ENCODE measurements at places on chromosomes 2 and 18. TPM values are rescaled to one million over a fixed set of nuclear protein-coding genes. Genes with fewer than 3 reads are reported as not detected.

TEKT4 gene
- not detected for total RNA-seq

GKN1 gene
- total RNA-seq: not detected

CNGA3 gene
- not detected for total RNA-seq

CYP27A1 gene
- total RNA-seq: 4.9 TPM

RIT2 gene
- total RNA-seq: not detected

TP53I3 gene
- 102 TPM for total RNA-seq

SFTPB gene
- 0.84 TPM for total RNA-seq

RFX8 gene
- total RNA-seq: not detected

MYCN gene
- 0.20 TPM for total RNA-seq

ASB18 gene
- not detected for total RNA-seq

LYPD1 gene
- total RNA-seq: 1.6 TPM

MFSD2B gene
- not detected for total RNA-seq

ACVR1C gene
- 0.64 TPM for total RNA-seq

CRYGD gene
- total RNA-seq: not detected

DNA sequence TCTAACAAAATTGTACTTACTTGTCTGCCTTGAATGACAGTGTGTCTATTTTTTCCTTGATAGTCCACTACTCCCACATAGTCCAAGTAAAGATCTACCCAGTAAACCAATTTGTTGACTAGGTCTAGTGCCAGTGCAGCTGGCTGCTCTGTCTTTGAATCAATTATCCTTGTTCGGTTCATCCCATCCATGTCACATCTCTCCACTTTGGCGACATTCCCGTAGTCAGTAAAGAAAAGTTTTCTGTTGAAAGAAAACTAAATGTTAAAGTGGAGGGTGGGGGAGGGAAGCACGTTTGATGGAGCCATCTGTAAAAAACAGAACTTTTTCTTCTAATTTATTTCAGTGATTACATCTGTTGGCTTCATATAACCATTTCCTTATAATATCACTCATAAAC lies 1068.8 kb downstream of the LRP1B start:
- ATAC-seq: no peak

DNA sequence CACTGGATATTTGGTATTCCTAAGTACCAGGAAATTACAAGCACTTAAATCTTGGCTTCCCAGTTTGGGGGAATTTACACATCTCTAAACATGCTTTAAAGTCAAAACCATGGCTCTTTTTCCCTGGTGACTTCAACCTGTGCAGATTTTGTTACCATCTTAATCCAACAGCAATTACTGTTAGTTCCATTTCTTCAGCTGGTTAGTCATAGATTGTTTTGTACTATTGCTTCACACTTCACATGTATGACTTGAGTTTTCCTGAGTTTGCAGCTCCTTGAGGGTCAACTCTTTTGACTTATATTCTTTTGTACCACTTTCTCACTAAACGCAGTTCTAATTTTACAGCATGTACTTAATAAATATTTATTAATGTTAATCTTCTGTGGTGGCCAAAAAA lies 203.4 kb upstream of the RND3 start:
- ATAC-seq: no peak

DNA sequence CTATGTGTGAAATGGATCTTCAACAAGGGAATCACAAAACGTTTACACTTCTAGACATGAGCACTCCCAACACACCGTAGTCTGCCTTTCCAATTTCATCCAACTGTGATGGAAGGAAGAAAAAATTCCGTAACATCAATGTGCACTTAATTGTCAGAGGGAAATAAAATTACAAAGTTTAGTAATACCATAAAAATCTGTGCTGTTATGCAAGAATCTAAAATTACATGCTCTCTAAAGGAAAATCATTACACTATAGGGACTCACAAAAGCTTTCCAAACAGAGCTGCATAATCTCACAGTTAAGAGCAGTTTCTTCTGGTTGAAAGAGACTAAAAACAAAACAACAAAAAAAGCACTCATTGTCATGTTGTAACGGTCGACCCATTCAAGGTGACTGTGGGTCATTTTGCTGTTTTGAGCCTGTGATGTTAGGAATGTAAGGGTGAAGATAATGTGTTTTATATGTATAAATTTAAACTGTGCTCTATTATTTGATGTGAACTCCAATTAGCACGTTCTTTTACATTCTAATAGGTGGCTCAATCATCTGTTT lies 698.0 kb downstream of the TDRD15 start:
- ATAC-seq: no peak

- no peak for ATAC-seq
Measured at GRCh38 chr2:27716301-27717069, 52.8 kb downstream of the SLC4A1AP start.

GRCh38 chr2:151640087-151640486 lies 94.2 kb downstream of the NEB start:
- no peak for ATAC-seq

GRCh38 chr2:225100856-225101294 lies 58.6 kb upstream of the DOCK10 start:
- ATAC-seq: no peak

DNA sequence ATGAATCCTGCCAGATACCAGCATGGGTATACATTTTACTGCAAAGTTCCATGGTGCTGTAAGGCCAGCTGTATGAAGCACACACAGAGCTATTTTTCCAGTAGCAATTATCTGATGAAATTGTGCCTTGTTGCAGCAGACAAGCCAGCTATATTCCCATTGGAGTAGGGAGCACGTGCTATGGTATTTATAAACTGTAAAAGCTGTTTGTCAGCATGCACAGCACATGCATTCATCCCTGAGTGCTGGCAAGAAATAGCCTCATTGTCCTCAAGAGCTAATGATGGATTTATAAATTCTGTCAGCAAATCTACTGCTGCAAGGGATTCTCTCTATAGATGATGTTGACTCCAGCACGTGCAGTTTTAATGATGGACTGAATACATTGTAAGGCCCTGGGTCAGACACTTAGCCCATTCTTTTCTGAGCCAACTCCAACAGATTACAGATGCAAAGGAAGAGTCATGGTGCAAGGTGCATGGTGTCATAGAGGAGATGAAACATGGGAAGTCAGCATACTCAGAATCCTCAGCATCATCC lies 61.7 kb downstream of the KCNS3 start:
- no peak for ATAC-seq

- ATAC-seq: no peak
Measured at GRCh38 chr18:73201940-73202339, 334.2 kb upstream of the NETO1 start.

- peak; percentile 15 for ATAC-seq
Measured at GRCh38 chr2:229343661-229344060, 72.6 kb upstream of the PID1 start.

- no peak for ATAC-seq
Measured at GRCh38 chr2:20623241-20623640, 27.7 kb downstream of the HS1BP3 start.

DNA sequence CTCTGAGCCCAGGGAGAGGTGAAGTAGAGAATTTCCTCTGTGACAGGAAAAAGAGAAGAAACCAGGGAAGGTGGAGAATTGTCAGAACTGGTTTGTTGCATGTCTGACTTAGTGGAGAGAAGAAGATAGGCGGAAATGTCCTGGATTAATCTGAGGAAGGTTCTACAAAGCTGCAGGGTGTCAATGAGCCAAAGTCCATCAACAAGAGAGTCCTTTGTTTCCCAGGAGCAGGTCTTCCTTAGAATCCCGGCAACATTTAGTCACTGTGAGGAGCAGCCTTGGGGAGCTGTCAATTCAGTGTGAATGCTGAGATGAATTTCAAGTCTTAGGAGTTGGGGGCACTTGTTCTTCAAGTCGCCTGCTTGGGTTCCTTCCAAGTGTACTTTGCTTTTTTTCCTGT lies 88.4 kb upstream of the CELF4 start:
- no peak for ATAC-seq

DNA sequence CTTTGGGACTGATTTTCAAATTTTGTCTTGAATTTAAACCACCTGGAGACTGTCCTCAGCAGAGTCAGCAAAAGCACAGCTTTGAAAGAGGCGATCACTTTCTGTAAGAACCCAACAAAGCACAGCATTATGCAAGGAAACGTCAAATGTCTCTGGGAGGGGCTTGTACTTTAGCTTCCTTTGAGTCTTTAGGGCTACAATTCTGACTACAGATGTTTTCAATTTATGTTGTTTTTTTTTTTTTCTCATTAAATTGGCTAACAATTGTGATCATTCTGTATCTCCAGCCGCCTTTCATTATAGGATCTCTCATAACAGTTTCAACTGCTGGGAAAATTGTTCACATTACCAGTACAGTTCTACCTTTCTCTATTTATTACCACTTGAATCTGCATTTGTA lies 48.3 kb downstream of the COL3A1 start:
- ATAC-seq: no peak

GRCh38 chr2:136444323-136444722 lies 321.0 kb upstream of the THSD7B start:
- peak; percentile 52 for ATAC-seq

DNA sequence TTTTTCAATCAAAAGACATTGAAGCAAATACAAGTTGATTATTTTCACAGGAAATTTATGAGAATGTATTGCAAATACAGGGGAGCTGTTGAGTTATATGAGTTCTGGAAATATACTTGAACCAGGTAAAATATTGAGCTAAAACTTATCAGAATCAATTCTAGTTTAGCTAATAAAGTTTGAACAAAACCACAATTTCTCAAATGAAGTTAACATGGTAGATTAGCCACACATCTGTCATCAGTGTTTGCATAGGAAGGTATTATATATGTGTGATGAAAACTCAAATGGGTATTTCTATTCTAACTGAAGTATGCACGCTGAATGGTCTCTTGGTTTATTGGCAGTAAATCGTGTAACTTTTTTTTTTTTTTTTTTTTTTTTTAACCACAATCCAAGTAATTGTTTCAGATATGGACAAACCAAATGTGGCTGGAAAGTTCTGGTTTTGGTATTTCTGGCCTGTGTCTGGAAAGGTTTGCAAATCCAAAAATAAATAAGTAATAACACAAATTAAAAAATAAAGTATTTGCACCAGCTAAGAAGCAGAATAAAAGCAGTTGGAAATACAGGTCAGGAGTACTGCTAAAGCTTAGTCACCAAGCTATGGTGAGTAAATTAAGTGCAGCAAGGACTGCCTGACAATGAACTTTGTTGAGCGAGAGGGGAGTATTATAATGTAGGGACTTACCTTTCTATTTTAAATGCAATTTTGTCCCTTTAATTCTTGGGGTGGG lies 479.1 kb upstream of the FANCL start:
- ATAC-seq: no peak

GRCh38 chr2:226544596-226545210 lies 254.9 kb downstream of the IRS1 start:
- no peak for ATAC-seq

DNA sequence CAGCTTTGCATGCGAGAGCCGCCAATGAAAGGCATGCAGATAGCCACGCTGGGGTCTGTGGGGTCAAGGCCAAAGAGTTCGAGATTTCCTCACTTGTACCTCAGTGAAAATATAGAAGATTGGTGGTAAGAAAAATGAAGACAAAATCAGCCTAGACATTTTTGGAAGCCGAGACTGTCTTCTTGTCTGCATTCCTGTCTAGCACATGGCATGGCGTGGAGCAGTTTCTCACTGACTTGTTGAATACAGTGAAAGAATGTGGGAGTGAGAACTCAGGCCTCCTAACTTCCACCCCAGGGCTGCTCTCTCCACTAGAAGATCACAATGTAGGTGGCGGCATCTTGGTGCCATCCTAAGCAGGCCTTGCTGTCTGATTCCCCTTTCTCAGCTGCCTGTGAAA lies 740.8 kb upstream of the HS6ST1 start:
- ATAC-seq: no peak

GRCh38 chr2:149743842-149744448 lies 156.4 kb upstream of the MMADHC start:
- ATAC-seq: no peak

DNA sequence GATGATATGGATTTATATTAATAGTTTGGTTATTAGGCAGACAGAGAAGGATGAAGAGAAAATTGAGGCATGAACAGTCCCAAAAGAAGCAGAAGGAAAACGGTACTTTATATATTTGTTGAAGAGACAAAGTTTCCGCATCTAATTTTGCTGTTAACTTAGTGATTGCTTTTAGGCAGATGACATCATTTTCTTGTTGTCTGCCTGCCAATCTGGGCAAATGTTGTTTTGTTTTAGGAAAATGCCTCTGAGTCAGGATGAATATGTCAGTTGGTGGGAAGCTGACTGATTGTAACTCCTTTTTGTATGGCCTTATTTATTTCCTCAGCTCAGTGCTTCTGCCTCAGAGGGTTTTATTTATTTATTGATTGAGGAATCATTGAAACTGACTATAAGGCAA lies 52.5 kb upstream of the CAVIN2 start:
- ATAC-seq: peak; percentile 42

- peak; percentile 98 for ATAC-seq
Measured at GRCh38 chr2:14297340-14297739, 335.2 kb upstream of the LRATD1 start.

DNA sequence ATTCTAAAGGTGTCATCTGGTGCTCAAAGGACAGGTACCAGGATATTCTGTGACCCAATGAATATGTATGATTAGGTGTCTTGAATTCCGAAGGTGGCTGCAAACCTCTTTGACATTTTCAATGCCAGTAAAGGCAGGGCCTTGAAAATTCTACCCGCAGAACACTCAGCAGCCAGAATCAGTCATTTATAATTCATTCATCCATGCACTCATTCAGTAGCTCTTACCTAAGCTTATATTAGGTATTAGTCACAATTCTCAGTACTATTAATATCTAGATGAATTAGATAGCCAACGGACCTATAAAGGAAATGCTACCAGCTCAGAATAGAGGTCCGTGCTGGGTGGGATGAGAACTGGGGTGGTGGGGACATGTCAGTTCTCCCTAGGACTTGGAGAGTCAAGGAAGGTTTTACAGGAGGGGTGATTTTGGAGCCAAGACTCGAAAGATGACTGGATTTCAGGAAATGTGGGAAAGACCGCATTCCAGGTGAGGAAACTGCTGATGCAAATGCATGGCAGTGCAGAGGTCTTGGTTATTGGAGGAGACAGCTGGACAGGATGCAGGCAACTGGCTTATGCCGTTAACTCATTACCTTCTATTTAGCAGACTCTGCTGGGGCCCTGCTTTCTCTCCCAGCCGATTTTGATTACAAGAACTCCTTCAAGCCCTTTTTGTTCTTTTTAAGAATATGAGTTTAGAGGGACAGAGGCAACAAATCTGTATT lies 7.2 kb downstream of the TRIB2 start:
- no peak for ATAC-seq

All from esophagus mucosa (tissue), 1 donor.